Stimulated activated CD4-positive, alpha-beta T cell treated with anti-CD3 and anti-CD28 coated beads, Interleukin-12 subunit alpha, Interleukin-12 subunit beta, amount 100 ng/mL, for 24 hours (primary cell): ENCODE measurements at places on chromosomes 7 and 10.

DNA sequence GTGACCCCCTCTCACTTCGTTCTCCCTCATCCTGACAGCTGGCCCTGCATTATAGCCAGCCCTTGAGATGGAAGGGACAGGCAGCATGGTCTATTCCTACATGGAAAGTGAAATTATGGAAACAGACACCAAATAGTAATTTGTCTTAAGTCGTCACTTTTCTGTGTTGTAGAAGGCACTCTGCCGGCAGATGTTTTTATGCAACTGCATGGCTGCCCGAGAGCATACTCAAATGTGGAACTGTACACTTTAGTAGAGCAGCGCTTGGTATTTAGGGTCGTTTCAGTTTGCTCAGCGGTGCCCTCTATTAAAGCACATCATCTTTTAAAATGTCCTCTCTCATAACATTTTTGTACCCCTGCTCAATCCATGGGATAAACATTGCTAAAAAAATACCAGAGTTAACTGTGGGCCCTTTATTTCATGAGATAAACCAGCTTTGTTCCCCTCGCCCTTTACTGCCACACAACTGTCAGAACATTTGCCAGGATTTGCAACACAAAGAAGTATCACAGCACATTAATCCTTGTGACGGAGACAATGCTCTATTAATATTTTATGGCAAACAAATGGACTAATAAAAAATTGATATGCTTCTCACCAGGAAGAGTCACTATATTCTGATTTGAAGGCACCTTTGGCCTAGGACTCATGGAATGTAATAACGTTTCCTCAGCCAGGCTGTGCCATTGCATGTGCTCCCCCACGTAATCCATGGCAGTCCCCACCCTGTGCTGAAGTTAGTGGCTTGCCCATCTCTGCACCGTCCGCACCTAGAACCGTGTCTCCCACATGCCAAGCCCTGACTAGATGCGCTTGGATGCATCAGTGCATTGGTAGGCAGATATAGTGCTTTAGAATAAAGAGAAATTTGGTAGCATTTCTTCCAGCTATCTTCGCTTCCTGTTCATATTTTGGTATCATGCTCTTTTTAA, 221.3 kb downstream of the PAXIP1 start:
- DNase-seq: no peak

DNA sequence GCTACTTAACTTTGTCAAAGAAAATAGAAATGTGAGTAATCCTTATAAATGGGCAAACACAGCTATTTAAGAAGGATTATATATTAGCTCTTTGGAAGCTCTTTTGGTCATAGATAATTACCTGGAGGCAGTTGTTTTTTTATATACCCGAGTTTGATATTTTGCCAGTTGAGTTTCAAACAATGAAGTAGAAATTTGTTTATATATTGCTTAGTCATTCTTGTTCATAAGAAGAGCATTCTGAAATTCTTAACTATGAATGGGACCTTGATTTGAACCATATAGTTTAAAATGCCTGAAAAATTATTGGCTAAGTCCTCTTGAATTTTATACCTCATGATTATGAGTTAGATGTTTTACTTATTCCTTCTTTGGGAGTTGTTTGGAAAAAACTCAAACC, 36.4 kb downstream of the MINPP1 start:
- DNase-seq: no peak

GRCh38 chr10:110584006-110584405, 16.5 kb downstream of the SMC3 start:
- no peak for DNase-seq

GRCh38 chr10:84626397-84627087, 298.2 kb downstream of the CCSER2 start:
- DNase-seq: no peak

DNA sequence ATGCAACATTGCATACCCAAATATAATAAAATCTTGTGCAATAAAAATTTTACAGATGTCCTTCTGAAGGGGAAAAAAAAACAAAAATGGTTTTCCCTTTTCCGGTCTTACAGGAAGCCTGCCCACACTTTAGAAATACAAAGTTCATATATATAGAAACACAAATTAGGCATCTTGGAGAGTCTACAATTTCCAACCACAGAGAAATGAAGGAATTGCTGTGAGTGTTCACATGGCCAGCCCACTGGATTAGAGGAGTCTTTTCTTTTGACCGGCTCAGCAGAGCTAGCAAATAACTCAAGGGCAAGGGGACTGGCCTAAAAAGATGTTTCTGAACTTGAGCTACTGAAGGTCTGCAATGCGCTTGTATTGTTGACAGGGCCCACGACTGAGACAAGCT, 92.4 kb downstream of the GLI3 start:
- DNase-seq: no peak

DNA sequence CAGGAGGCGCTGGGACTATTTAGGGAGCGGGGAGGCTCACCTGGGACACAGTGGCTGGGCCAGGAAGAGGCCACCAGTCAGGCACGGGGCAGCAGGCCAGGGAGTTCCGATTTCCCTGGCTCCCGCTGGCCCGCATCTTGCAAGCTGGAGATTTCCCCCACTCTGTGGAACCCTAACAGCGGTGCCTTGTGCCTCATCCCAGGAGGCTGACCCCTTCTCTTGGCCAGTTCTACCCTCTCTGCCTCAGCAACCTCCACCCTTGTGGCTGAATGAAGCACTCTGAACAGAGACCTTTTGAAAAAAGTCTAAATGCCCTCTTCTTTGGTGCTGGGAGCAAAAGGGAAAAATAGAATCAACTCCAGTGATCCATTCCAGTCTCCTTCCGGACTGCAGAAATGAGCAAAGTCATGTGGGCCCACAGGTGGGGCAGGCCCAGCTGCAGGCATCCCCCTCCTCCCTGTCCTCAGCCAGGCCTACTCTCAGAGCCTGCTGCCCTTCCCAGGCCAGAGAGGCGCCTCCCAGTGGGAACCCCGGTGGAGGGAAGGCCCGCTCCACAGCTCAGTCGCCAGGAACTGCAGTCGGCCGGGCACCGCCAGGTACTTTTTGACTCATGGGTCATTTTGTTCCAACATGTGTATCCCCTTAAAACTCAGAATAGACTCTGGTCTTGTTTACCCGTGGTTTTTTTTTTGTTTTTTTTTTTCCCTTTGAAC, 155.5 kb downstream of the ZNF248 start:
- no peak for DNase-seq
